ENCODE measurements at places on chromosomes 13 and 19.

- no peak for DNase-seq
These were observed 4.0 kb upstream of the GRIN3B start for GRCh38 chr19:996051-996838.

DNA sequence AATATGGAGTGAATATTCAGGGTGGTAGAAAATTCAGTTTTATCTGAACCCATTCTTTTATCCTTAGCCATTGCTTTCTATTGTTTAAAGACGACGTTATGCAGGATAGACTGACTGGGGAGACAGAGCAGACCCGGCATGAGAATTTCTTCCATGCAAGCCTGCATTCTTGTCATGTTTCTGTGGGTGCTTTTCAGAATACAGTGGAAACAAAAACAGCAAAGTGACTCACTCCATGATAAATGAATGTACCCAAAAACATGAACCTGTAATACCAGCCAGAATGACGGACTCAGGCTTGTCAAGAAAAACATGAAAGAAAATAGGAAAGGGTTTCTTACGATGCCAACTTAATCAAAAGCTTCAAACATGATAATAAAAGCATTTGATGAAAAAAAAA lies 924.0 kb downstream of the EFNB2 start:
- peak; percentile 69 for DNase-seq

GRCh38 chr19:14119644-14120496 lies 2.3 kb upstream of the PRKACA start:
- no peak for DNase-seq

- DNase-seq = no peak
These were observed 52.4 kb upstream of the UBL3 start for GRCh38 chr13:29902632-29903305.

- DNase-seq = no peak
These were observed 273.1 kb downstream of the PCDH20 start for GRCh38 chr13:61142506-61142905.

GRCh38 chr13:72074663-72075062 lies 207.7 kb upstream of the DACH1 start:
- DNase-seq = no peak

GRCh38 chr13:20714161-20714560 lies 10.7 kb downstream of the IL17D start:
- DNase-seq = peak; percentile 89

DNA sequence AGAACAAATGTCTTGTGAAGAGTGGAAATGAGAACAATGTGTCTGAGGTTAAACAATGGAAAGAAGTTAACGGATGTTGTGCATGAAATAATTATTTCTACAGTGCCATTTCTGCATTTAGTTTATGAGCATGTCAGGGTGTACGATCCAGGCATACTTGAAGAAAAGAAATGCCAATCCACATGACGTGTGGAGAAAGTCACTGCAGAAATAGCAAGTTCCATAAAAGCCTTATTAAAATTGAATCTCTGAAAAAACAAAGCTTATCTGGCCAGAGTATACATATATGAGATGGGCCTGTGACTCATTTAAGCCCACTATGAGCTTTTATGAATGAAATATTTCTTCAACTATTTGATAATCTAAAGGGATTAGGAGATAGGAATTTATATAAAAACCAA lies 426.1 kb downstream of the EFNB2 start:
- DNase-seq = no peak

DNA sequence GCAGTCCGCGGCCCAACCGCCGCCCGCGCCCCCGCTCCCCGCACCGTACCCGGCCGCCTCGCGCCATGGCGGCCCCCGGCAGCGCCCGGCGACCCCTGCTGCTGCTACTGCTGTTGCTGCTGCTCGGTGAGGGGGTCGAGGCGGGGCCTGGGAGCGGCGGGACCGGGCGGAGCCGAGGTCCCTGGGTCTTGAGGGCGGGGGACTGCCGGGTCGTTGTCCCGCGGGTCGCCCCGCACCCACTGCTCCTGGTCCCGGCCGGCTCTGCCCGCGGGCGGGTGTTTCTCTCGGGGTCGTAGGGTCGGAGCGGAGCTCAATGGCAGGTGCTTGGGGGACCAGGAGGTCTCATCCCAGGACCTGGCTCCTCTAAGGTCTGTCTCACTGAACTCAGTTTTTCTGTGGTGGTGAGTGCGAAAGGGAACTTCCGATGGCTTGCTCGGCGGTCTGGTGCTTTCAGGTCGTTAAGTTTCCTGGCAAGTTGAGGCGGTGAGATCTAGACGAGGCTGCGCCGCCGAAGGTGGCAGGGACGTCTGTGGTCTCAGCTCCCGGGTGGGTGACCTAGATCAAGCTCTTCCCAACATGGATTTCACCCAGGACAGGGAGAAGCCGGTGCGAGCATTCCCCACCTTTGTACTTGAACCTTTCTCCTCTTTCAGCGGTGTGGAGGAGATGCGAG lies 467 bp downstream of the LAMP1 start:
- DNase-seq = no peak

GRCh38 chr19:14515501-14516047 lies 2.6 kb downstream of the DNAJB1 start:
- no peak for DNase-seq

GRCh38 chr19:1522061-1522460 lies 1.8 kb upstream of the PLK5 start:
- no peak for DNase-seq

DNA sequence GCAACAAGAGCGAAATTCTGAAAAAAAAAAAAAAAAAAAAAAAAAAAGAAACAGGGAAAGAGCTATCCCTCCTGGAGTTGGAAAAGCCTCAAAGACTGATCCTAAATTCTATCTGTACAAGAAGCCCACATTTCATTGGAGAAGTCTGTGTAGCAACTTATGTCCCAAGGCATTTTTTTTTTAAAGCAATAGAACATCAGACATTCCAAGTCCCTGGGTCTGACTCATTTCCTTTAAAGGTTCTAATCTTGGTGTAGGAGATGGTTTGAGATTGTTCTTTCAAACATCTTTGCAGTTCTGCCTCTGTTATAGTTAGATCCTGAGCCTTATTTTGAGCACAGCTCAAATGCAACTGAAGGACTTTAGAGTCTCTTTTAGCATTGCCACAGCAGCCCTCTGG lies 706.5 kb upstream of the MIR17HG start:
- DNase-seq = no peak

- DNase-seq = no peak
These were observed 15.2 kb downstream of the F10 start for GRCh38 chr13:113137691-113138298.

GRCh38 chr19:49441960-49442350 lies 628 bp upstream of the SLC17A7 start:
- DNase-seq = no peak

GRCh38 chr19:2164020-2164998 lies 576 bp downstream of the DOT1L start:
- DNase-seq = no peak

DNA sequence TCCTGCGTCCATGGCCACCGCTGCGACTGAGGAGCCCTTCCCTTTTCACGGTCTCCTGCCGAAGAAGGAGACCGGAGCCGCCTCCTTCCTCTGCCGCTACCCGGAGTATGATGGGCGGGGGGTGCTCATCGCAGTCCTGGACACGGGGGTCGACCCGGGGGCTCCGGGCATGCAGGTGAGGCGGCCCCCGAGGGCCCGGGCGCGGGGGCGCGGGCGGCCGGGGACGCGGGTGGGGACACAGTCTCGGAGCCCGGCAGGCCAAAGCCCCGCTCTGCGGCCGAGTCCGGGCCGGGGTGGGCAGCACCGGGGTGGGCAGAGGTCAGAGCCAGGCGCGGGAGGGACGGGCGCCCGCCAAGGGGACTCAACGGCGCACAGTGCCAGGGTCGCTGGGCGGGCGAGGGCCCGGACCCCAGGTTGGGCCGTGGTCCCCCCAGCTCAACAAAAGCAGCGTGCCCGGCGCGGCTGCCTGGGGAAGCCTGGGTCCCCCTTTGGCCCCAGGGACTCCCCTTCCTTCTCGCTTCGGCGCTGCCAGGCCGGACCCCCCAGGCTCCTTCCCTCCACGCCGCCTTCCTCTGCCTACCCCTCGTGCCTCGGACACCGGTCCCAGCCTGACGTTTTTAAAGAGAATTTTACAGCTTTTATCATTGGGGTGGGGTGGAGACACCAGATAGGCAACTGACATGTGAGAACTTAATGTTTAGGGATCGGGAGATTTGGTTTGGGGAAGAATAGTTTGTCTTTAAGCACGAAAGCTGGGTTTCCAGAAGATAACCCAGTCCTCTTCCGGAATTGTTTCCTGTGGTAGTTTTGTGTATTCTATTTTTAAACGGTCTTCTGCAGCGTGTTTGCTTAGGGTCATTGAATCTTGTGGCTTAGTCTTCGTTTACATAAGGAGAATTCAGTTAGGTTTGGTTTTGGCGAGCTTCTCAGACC lies 509 bp downstream of the TPP2 start:
- DNase-seq = peak; percentile 27

GRCh38 chr19:44758596-44758995 lies 10.1 kb downstream of the BCL3 start:
- no peak for DNase-seq

- no peak for DNase-seq
These were observed 15.2 kb downstream of the ERFL start for GRCh38 chr19:41912899-41913537.

- no peak for DNase-seq
These were observed 4.7 kb downstream of the GRWD1 start for GRCh38 chr19:48450441-48450840.

DNA sequence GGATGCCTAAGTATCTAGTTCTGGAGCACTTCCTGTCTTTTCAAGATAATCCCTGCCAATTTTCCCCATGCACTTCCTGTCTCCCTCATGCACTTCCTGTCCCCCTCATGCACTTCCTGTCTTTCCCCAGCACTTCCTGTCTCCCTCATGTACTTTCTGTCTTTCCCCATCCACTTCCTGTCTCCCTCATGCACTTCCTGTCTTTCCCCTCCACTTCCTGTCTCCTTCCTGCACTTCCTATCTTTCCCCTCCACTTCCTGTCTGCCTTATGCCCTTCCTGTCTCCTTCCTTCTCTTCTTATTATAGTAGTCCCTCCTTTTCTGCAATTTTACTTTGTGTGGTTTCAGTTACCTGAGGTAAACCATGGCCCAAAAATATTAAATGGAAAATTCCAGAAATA lies 3.0 kb upstream of the TNNT1 start:
- no peak for DNase-seq

- no peak for DNase-seq
These were observed 3.3 kb downstream of the UPF3A start for GRCh38 chr13:114284680-114285079.

DNA sequence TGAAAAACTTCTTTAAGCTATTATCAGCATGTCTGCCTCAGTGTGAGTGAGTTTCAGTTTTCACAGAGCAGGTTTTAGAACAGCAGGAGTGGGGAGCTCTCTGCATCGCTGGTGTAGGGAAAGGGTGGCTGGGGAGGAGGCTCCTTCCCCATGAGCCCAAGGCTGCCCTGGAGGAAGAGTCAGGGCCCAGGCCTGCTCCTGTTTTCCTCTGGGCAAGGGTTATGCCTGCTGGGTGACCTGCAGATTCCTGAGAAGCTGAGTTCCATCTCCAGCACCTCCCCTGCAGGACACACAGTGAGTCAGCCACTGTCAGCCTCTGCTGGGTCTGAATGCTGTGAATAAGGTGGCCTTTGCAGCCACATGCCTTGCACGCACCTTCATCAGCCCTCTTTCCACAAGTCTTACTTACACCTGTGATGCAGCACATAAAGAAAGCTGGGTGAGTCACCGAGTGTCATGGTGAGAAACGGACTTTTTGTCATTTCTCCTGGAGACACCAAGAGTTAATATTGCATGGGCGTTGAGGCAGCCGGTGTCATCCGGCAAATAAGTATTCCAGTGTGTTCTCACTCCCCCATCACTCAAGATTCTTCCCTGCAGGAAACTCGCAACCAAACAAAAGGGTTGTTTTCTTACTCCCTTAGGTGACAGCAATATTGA lies 186.4 kb upstream of the KL start:
- DNase-seq = no peak

GRCh38 chr13:69077267-69077666 lies 1030.4 kb upstream of the ATXN8OS start:
- no peak for DNase-seq

DNA sequence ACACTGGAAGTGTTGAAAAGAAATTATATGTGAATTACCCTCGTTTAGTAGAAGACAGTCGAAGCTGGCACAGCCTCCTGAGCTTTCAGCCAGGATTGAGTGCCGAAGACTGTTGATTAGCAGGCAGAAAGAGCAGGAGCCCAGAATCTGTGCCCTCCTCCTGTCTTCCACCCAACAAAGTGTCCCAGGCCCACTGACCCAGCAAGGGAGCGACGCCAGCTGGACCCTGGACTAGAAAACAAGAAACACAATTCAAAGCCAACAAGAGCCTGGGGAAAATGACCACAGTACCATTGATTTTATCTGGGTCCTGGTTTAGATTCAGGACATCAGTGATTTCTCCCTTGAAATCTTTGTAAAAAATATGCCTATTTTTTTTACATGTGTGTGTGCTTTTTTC lies 120.7 kb downstream of the RXFP2 start:
- DNase-seq = no peak

GRCh38 chr13:98253526-98253925 lies 76.5 kb upstream of the RNF113B start:
- DNase-seq = no peak

- peak; percentile 42 for DNase-seq
These were observed 119.3 kb downstream of the COL4A1 start for GRCh38 chr13:110187641-110188161.

- no peak for DNase-seq
These were observed 4.7 kb upstream of the PTGIR start for GRCh38 chr19:46629546-46630025.

DNA sequence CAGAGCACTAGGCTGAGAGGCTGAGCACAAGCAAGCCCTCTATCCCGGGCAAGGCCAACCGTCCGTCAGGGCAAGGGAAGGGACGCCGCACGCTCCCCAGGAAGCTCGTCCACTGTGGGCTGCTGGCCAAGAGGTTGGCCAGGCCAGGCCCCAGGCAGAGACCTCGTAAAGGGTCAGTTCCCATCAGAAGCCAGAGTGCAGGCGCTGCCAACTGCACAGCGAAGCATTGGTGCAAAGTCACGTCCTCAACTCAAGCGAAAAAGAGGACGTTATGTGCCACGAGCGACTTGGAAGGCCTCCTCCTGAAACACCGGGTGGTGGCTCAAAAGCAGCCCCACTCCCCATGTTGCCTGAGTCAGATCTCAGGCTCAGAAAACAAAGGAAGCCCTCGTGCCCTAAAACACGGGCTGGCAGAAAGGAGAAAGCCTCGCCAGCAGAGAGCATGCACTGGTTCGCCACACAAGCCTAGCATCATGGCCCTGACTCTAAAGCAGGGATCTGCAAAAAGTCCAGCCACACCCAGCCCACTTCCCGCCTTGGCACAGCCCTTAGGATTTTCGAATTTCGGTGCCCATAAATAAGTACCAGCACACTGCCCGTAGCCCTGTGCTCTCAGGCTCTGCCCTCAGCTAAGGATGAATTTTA lies 4.7 kb downstream of the AKAP8 start:
- DNase-seq = no peak

DNA sequence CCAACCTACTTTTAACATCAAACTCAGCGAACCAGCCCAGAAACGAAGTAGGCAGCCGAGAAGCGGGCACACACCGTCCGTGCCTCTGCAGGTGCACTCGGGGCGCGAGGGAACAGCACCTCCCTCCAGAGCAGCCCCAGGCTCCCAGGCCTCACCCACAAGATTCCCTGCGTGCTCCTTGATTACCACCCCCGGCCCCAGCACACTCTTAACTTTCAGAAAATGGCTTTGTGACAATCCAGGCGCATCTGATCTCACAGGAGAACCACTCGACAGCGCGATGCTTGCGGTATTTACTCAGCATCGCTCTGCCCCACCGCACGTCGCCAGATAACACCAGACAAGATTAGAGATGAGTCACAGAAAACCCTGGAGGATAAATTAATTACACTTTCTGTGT lies 134.9 kb upstream of the SPACA7 start:
- DNase-seq = no peak

Measured in astrocyte of the cerebellum (primary cell).